Activated naive CD8-positive, alpha-beta T cell treated with anti-CD3 and anti-CD28 coated beads, Interleukin-2, amount 10 ng/mL, durations not matched to agents 7 days and 5 days (primary cell): ENCODE measurements at places on chromosomes 11 and 22. TPM values are rescaled to one million over a fixed set of nuclear protein-coding genes. Genes with fewer than 3 reads are reported as not detected.

DNA sequence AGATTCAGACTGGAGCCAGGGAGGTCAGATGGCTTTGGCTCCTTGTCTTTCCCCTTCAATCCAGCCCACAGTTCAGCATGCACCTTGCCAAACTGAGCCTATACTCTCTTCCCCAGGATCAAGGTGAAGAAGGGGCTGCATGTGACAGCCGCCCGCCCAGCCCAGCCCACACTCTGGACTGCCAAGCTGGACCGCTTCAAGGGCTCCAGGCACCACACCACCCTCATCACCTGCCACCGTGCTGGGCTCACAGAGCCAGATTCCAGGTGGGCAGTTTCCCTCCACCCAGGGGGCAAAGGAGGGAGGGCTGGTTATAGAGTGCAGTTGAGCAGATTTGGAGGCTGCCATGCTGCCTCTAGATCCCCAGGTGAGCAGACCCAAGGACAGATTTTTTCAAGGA lies 6.1 kb downstream of the TMEM132A start:
- peaks cover under 1% of the 10 kb centered on the region for H3K4me1 ChIP-seq
- no peak for DNase-seq
- no peak overlapping the region for H3K27ac ChIP-seq
- H3K4me3 ChIP-seq, result no peak overlapping the region
- no peaks in the 10 kb centered on the region for H3K36me3 ChIP-seq

DNA sequence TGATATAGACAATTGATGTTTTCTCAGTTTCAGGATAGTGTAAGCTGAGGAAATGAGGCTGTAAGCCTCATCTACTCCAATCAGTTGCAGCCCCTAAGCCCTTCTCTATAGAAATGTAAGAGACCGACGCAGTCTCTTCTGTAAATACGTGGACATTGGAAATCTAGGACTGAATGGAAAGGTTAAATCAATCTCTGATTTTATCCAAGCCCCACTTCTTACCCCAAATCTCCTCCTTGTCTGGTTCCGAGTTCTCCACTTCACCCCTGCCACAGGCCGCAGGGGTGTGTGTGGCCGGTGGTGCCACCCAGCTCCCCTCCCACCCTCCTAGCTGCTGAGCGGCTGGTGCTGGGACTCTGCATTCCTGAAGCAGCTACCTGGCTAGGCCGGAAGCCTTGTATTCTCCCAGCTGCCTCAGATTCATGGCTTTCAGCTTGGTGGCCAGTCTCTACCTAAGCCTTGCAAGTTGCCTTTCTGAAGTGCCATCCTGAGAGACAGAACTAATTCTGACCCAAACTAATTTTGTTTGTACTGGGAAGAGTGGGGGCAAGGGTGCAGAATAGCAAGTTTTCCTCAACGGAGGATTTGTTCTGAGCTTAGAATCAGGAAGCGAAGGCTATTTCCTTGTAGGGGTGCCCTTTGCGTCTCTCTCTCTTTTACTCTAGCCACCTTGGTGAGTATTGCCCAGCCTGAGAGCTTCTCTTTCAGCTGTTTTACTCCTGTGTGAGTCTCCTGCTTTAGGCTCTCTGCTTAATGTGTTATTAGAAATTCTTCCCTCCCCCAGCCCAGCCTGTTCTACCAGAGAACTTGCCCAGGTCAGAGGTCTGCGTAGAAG lies 749 bp downstream of the VWA5A start:
- DNase-seq, result peak; percentile 31
- peaks cover 9% of the 10 kb centered on the region for H3K36me3 ChIP-seq
- H3K27ac ChIP-seq, result peak overlapping the region; percentile 82
- peaks cover 5% of the 10 kb centered on the region for H3K27me3 ChIP-seq
- peak overlapping the region; percentile 93 for H3K4me3 ChIP-seq
- H3K4me1 ChIP-seq, result peaks cover 11% of the 10 kb centered on the region

DNA sequence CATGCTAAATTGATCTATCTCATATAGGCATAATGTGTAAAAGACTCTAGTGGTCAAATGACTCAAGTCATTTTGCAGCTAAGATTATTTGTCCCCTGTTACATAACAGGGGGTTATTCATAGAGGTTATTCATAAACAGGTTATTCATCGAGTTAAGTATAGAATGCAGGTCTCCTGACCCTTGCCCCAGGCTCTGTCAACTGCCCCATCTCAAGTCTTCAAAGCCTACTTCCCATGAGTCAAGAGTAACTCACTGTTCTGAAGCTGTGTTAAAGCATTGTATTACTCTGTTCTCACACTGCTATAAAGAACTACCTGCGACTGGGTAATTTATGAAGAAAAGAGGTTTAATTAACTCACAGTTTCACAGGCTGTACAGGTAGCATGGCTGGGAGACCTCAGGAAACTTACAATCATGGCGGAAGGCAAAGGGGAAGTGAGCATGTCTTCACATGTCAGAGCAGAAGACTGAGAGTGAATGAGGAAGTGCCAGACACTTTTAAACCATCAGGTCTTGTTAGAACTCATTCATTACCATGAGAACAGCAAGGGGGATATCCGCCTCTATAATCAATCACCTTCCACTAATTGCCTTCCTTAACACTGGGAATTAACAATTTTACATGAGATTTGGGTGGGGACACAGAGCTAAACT lies 226.2 kb upstream of the BLID start:
- H3K36me3 ChIP-seq, result no peaks in the 10 kb centered on the region
- H3K27me3 ChIP-seq, result peaks cover 3% of the 10 kb centered on the region
- no peak overlapping the region for H3K27ac ChIP-seq
- DNase-seq, result no peak
- H3K4me3 ChIP-seq, result no peak overlapping the region

GRCh38 chr11:67644042-67644441 lies 4.5 kb upstream of the TBX10 start:
- peak; percentile 25 for DNase-seq
- peaks cover 4% of the 10 kb centered on the region for H3K27me3 ChIP-seq
- peak overlapping the region; percentile 38 for H3K27ac ChIP-seq
- no peaks in the 10 kb centered on the region for H3K36me3 ChIP-seq

DNA sequence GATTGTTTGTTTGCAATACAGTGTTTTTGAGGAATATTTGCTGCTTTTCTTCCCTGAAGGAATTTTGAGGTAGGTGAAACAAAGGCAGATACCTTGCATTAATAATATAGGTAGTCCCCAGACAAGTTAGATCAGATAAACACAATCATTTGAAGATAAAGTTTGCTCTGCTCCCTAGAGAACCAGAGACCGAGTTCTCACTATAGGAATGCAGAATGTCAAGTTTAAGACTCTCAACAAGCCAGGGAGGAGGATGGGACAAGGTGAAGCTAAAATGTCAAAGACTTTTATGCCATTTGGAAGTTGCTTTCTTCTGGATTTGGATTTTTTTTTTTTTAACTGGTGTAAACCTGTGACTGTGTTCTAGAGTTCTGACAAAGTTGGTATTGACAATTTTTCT lies 364.7 kb downstream of the TTC28 start:
- peaks cover 2% of the 10 kb centered on the region for H3K27me3 ChIP-seq
- no peak for DNase-seq
- H3K36me3 ChIP-seq, result peaks cover 11% of the 10 kb centered on the region
- no peak overlapping the region for H3K27ac ChIP-seq
- H3K4me1 ChIP-seq, result no peaks in the 10 kb centered on the region

DNA sequence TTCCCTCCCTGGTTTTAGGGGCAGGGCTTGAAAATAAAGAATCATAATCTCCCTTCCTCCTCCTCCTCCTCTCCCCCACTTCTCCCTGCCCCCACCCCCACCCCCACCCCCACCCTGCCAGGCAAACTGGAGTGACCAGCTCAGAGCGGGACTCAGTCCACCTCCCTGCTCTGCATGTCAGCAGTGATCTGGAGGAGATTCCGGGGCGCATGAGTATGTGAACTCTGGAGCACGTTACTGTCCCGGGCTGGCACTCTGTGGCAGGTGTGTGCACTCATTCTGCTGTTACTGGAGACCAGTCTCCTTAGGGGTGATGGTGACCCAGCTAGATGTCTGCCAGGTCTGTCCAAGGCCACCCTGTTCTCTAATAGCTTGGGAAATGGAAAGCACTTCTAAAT lies 33.9 kb downstream of the MARK2 start:
- peaks cover 17% of the 10 kb centered on the region for H3K36me3 ChIP-seq
- no peak for DNase-seq
- H3K4me3 ChIP-seq, result peak overlapping the region; percentile 49
- peaks cover 50% of the 10 kb centered on the region for H3K4me1 ChIP-seq
- H3K27ac ChIP-seq, result peak overlapping the region; percentile 81

GRCh38 chr11:30018495-30018894 lies 1.7 kb upstream of the KCNA4 start:
- H3K4me3 ChIP-seq, result no peak overlapping the region
- peaks cover 28% of the 10 kb centered on the region for H3K27me3 ChIP-seq
- H3K4me1 ChIP-seq, result no peaks in the 10 kb centered on the region
- DNase-seq, result no peak

GRCh38 chr11:31714840-31715239 lies 96.3 kb downstream of the PAX6 start:
- no peaks in the 10 kb centered on the region for H3K27me3 ChIP-seq
- H3K4me3 ChIP-seq, result no peak overlapping the region
- DNase-seq, result no peak
- H3K27ac ChIP-seq, result no peak overlapping the region
- peaks cover 5% of the 10 kb centered on the region for H3K36me3 ChIP-seq

DNA sequence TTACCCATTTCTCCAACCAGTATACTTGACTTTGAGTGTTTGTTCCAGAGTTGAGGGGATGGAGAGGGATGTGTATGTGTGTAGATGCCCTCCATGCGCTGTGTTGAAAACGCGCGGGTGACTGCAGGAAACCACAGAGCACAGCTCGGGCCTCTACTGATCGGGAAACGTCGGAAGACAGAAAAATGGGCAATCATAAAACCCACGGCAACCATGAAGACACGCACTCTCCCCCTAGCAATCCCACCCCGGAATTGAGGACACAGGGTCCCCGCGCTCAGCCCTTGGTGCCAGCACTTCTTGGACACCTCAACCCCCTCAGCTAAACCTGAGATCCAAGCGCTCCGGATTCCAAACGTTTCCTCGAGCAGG lies 251 bp upstream of the UQCC3 start:
- H3K27ac ChIP-seq, result peak overlapping the region; percentile 91
- DNase-seq, result no peak
- no peaks in the 10 kb centered on the region for H3K27me3 ChIP-seq
- H3K36me3 ChIP-seq, result peaks cover 11% of the 10 kb centered on the region
- peaks cover 41% of the 10 kb centered on the region for H3K4me1 ChIP-seq

GRCh38 chr11:10688401-10688800 lies 5.2 kb downstream of the IRAG1 start:
- peaks cover 3% of the 10 kb centered on the region for H3K4me1 ChIP-seq
- H3K27ac ChIP-seq, result no peak overlapping the region
- H3K36me3 ChIP-seq, result no peaks in the 10 kb centered on the region
- no peak overlapping the region for H3K4me3 ChIP-seq
- H3K27me3 ChIP-seq, result peaks cover 27% of the 10 kb centered on the region

- peaks cover 1% of the 10 kb centered on the region for H3K4me1 ChIP-seq
- H3K36me3 ChIP-seq, result no peaks in the 10 kb centered on the region
- no peaks in the 10 kb centered on the region for H3K27me3 ChIP-seq
- peak; percentile 48 for DNase-seq
- no peak overlapping the region for H3K27ac ChIP-seq
- H3K4me3 ChIP-seq, result no peak overlapping the region
Observed at GRCh38 chr22:41762980-41763779, 37.3 kb upstream of the CCDC134 start.

GRCh38 chr11:78977009-78977408 lies 402.3 kb upstream of the NARS2 start:
- H3K4me3 ChIP-seq, result no peak overlapping the region
- no peaks in the 10 kb centered on the region for H3K36me3 ChIP-seq
- DNase-seq, result no peak
- no peak overlapping the region for H3K27ac ChIP-seq
- peaks cover 2% of the 10 kb centered on the region for H3K27me3 ChIP-seq
- H3K4me1 ChIP-seq, result no peaks in the 10 kb centered on the region

DNA sequence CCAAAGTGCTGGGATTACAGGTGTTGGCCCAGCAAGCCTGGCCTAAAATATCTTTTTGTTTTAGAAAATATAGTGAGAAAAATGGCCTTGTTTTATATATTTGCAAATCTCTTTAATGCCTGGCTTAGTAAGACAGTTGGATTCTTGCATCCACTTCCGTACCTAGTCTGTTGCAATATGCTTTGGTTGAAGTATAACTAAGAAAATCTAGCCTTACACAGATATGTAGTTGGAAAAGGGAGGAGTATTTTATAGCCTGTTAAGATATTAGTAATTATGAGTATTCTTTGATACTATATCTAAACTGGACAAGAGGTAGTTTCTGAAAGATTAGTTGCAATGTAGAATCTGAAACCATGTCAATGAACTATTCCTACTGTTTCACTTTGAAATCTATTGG lies 65.1 kb downstream of the ZNRF3 start:
- peaks cover 76% of the 10 kb centered on the region for H3K27me3 ChIP-seq
- no peaks in the 10 kb centered on the region for H3K4me1 ChIP-seq
- no peak overlapping the region for H3K4me3 ChIP-seq
- H3K36me3 ChIP-seq, result peaks cover 8% of the 10 kb centered on the region

DNA sequence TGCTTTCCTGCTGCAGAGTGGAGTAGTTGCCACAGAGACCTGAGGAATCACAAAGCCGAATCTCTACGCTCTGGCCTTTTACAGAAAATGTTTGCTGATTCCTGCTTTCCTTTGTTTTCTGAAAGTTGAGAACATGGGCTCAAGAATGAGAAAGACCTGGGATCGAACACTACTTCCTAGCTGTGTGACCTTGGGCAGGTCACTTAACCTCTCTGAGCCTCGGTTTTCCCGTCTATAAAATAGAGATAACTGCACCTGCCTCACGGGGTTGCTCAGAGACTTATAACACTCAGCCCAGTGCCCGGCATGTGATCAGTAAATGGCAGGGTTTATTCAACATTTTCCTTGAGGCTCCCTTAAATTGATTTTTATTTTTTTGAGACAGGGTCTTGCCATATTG lies 70.9 kb upstream of the ALX4 start:
- no peak for DNase-seq
- H3K27me3 ChIP-seq, result peaks cover 4% of the 10 kb centered on the region
- no peak overlapping the region for H3K27ac ChIP-seq
- no peak overlapping the region for H3K4me3 ChIP-seq
- H3K4me1 ChIP-seq, result no peaks in the 10 kb centered on the region

- DNase-seq, result no peak
- H3K36me3 ChIP-seq, result no peaks in the 10 kb centered on the region
- no peak overlapping the region for H3K4me3 ChIP-seq
- H3K27ac ChIP-seq, result no peak overlapping the region
Observed at GRCh38 chr22:47458348-47458747, 695.9 kb downstream of the TBC1D22A start.

DNA sequence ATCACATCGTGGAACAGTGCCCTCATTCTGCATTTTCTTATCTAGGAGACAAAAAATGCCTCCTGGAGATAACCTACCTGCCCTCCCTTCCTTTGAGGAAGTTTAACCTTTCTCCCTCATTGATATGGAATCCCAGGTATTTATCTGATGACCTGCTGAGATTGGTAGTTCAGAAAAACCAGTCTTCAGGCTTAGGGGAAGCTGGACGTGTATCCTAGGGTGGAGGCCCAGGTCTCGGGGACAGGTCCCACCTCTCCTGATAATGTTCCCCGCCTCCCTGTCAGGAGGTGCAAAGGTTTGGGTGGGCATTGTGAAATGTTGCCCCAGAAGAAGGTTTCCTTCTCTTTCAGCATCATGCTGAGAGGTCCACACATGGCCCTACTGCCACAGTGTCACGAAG lies 186.9 kb upstream of the NAV2 start:
- no peak overlapping the region for H3K27ac ChIP-seq
- no peak for DNase-seq
- no peak overlapping the region for H3K4me3 ChIP-seq
- H3K4me1 ChIP-seq, result no peaks in the 10 kb centered on the region
- H3K36me3 ChIP-seq, result no peaks in the 10 kb centered on the region

The CLDN5 gene
- not detected for total RNA-seq

The PRDM10 gene
- total RNA-seq, result 14.5 TPM

The OR6A2 gene
- total RNA-seq, result not detected

The CBLIF gene
- total RNA-seq, result not detected

The TMEM218 gene
- total RNA-seq, result 13.1 TPM

The AGBL2 gene
- 7.7 TPM for total RNA-seq

The DEFB131B gene
- not detected for total RNA-seq
